GM04504 (cell line): ENCODE measurements at places on chromosomes 2 and 18.

DNA sequence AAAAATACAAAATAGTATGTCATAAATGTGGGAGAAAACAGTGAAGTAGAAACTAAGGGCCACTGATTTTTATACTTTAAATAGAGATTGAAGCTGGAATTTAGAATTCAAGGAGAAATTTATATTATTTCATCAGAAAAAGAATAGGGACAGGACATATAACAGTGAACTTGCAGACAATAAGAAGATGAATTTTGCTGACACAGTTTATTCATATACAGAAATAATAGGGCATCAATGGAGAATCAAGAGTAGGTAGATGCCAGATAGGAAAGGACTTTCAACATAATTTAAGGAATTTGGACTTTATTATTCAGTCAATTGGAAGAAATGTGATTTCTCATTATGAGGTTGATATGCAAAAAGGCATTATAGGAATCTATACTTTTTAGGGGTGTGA is 118.9 kb upstream of the HNMT start:
- no peak for DNase-seq

DNA sequence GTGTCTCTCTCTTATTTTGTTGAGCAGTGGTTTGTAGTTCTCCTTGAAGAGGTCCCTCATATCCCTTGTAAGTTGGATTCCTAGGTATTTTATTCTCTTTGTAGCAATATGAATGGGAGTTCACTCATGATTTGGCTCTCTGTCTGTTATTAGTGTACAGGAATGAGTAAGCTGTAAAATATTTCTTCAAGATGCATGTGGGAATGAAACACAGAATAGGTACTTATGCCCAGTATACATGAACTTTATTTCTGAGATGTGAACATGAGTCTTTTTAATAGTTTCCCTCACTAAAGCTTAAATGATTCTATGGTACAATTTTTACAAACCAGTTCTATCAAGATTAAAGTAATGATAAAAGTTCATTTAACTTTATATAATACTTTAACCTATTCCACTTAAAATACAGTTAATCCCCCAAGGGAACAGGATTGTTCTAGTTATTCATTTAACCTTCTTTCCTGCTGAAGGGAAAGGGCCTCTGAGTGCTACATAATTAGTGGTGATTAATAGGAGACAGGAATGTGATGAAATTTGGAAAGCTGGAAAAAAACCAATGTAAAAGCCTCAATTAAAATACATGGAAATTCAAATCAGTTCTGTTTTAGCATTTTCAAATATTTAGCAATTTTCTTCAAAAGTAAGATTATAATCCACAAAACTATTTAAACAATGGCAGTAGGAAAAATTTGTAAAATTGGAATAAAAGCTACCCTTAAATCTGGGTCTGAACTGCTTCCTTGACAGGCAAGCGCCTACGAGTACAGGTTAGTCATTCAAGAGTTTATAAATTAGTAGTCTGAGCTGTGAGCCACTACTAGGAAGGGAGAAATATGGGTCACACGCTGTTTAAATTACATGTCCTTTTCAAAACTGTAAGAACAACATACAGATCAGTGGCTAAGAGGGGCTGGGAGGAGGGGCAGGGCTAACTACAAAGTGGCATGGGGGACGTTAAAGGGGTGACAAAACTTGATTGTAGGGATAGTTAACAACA is 28.9 kb downstream of the SPIRE1 start:
- no peak for DNase-seq

GRCh38 chr2:231666171-231667095 is 41.9 kb upstream of the PTMA start:
- DNase-seq, result peak; percentile 94

DNA sequence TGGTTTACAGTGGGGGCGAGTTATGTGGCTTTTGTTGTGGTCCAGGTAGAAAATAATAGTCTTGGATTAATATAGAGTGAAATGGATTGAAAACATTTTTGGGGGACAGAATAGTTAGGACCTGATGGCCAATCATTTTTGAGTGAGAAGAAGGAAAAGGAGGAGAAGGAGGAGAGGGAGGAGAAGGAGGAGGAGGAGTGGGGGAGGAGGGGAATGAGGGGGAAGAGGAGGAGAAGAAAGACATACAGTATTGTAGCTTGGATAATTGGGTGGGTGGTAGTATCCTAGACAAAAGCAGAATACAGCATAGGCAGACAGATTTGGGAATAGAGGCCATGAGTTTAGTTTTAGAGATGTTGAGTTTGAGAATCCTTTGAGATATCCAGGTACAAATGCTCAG is 101.6 kb downstream of the GATA6 start:
- no peak for DNase-seq

GRCh38 chr2:31413862-31414550 is 536 bp downstream of the XDH start:
- no peak for DNase-seq

- no peak for DNase-seq
Measured at GRCh38 chr2:27316655-27317412, 6.1 kb downstream of the MPV17 start.

DNA sequence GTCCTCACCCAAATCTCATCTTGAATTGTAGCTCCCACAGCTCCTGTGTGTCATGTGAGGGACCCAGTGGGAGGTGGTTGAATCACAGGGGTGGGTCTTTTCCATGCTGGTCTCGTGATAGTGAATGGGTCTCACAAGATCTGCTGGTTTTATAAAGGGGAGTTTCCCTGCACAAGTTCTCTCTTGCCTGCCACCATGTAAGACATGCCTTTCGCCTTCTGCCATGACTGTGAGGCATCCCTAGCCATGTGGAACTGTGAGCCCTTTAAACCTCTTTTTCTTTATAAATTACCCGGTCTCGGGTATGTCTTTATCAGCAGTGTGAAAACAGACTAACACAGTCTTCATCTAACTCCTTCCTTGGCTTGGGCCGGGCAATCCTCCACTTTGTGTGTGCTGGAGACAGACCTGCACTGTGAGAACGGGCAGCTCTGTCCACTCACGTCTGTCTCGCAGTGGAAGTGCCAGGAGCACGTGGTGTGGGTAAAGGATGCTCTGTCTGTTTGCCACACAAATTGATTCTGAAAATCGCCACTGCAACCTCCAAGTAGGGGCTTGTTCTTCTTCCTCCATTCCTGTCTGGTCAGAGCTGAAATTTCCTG is 47.6 kb upstream of the OTOS start:
- no peak for DNase-seq

DNA sequence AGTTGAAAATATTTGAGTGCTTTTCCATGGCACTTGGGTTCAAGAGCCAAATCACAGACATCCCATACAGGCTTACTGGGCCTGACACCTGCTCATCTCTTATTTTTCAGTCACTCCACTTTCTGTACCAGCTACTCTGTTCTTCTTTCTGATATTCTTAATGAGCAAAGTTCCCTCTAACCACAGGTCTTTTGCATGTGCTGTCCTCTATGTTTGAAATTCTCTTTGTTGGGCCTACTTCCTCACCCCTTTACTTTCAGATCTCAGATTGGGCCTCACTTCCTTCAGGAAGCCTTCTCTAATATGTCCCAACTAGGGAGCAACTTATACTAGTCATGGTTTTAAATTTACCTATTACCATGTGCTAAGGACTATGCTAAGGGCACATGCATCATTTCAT is 81.8 kb upstream of the RBMS1 start:
- DNase-seq, result no peak

- DNase-seq, result no peak
Measured at GRCh38 chr2:238929242-238930081, 81.6 kb downstream of the TWIST2 start.

DNA sequence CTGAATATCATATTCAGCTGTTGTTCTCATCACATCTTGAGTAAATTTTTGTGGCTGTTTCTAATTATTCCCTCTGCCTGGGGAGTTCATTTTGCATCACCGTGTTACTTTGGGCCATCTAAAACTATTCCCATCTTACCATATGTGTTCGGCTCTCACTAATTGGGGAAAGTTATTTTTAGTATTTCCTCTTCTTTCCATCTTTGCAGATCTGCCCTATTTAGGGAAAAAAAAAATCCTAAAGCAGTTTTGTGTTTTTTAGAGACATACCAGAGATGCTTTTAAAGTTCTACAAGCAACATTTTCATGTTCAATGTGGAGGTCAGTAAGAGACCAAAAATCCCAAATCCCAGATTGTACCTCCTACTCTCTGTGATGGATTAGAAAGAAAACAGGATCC is 111.3 kb upstream of the NDUFV2 start:
- DNase-seq, result peak; percentile 60

- DNase-seq, result no peak
Measured at GRCh38 chr2:65055422-65056214, 598 bp upstream of the CEP68 start.

- DNase-seq, result no peak
Measured at GRCh38 chr2:68366083-68366560, 1.0 kb downstream of the PLEK start.

GRCh38 chr2:197893403-197894177 is 89.2 kb downstream of the PLCL1 start:
- DNase-seq, result no peak

DNA sequence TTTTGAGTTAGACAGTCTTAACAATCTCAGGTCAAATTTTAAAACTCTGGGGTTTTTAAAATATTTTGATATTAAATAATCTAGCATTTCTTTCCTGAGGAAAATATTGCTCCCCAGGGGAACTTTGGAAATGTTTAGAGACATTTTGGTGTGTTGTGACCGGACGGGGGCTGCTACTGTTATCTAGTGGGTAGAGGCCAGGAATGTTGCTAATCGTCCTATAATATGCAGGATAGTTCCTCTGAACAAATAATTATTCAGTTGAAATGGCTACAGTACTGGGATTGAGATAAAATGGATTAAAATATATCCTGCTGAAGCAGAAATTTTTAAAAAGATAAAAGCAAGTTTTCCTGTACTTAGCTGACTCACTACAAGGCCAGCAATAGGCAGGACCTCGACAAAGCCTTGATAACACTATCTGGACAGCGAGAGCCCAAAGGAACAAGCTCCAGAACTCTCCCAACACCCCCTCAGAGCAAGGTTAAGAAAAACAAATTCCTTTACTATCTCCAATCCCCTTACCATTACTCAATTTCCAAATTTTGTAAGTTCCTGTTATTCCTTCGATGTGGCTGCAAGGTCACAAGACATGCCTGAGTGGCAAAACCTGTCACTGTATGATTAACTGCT is 1407.4 kb downstream of the SUCLG1 start:
- no peak for DNase-seq

- DNase-seq, result peak; percentile 91
Measured at GRCh38 chr2:45128580-45128997, 119.3 kb upstream of the SIX2 start.

DNA sequence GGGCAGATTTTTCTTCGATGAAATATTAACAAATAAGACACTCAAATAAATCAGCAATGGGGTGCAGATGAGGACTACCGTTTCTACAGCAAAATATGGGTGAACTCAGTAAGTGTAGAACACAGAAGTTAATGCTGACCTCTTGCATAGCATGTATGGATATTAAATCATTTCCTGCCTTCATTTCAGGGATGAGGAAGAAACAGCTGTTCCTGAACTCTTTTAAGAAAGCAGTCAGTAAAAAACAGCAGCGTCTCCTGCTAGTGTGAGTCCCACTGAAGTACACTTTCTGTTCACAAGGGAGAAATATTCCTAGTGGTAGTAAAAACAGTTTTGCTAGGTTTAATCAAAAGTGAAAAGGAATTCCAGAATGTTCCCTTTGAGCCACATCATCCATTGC is 379.0 kb downstream of the ZEB2 start:
- DNase-seq, result no peak

DNA sequence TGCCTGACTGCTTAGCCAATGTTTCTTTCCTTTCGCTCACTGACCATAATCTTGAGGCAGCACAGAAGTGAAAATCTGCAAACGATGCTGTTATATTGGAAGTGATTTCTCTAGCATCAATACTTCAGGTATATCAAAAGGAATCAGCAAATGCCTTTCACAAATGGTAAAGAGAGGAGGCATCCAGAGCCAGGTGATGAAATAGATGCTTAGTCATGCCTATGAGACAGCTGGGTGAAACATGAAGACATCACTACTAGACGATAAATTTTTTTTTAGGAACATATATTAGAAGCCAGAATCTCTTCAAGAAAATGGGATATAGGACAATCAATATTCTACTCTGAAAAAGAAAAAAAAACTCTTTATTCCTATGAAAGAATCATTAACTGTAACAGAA is 249.2 kb upstream of the SLC39A10 start:
- peak; percentile 7 for DNase-seq

DNA sequence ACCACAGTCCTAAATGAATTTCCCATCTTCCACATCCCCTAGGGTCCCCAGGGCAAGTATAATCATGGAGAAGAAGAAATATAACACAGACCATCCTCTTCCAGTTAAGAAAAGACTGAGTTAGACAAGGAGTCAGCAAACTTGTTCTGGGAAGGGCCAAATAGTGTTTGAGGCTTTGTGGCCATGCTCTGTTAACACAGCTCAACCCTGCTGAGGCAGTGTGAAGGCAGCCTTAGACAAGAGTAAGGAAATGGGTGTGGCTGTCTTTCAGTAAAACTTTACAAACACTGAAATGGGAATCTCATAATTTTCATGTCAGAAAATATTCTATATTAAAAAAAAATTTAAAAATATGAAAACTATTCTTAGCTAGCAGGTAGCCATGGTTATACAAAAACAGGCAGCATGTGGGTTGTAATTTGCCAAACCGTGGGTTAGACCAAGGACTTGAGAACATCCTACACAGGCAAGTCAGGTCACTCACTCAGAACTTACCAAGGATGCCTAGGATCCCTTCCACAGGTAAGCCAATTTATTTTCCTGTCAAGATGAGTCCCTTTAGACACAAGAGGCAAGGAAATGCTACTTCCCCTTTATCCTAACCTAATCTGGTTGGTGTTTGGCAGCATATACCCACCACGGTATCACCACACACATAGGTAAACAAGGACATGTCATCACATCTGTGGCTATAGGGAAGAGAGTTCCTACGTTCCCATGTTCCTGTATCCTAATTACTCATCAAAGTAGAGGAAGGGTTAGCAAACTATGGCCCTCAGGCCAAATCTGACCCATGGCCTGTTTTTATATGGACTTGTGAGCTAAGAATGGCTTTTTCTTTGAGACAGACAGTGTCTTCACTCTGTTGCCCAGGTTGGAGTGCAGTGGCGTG is 31.9 kb downstream of the C2orf74 start:
- DNase-seq, result no peak

DNA sequence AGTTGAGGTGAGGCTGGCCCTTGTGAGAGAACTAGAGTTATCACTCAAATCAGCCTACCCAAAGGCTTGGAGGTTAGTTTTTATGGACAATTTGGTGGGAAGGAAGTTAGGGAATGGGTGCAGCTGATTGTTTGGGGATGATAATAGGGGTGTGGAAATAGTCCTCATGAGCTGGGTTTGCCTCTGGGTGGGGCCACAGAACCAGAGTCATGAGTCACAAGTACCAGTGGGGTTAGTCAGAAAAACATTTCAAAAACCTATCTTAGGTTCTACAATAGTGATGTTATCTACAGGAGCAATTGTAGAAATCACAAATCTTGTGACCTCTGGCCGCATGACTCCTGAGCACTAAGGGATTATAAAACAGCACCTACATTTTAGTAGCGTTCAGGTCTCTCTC is 630.1 kb upstream of the PIK3C3 start:
- no peak for DNase-seq

GRCh38 chr2:5926871-5927512 is 234.8 kb downstream of the SOX11 start:
- no peak for DNase-seq
